GM18507 (cell line): ENCODE measurements at places on chromosomes 12 and 14.
A peak's percentile ranks its signal among the peaks of the same experiment; 100 is the strongest.

DNA sequence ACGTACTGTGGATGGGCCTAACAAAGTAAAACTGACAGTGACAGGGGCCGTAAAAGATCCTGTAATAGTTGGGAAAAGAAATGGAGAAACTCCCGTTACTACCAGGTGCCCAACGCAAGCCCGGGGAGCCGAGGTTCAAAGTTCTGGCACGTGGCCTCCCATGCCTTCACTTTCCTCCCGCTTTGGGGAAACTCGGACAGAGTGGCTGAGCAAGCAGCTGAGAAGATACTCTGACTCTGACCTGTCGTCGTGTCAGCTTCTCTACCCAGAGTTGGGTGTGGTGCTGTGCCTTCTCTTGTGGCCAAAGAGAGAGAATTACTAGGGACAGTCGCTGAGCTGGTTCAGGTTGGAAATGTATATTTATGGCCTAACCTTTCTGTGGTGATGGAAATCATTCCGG, 1.7 kb downstream of the B4GALNT3 start:
- no peak for DNase-seq

- DNase-seq, result no peak
Observed at GRCh38 chr14:94387051-94388026, 1.1 kb downstream of the SERPINA1 start.

DNA sequence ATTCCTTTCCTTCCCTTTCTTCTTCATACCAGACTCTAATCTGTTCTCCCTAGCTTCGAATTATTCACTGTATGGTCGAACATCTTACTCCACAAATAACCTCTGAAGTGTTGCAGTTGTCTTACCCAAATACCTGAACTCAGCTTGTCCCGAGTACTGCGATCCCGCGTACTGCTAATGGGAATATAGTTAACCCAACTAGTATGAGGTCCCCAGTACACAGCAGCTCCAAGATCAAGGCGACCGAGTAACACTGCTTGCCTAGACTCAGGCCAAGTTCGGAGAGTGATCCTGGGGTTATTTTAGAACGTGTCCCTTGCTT, 462 bp upstream of the ETNK1 start:
- DNase-seq, result no peak

DNA sequence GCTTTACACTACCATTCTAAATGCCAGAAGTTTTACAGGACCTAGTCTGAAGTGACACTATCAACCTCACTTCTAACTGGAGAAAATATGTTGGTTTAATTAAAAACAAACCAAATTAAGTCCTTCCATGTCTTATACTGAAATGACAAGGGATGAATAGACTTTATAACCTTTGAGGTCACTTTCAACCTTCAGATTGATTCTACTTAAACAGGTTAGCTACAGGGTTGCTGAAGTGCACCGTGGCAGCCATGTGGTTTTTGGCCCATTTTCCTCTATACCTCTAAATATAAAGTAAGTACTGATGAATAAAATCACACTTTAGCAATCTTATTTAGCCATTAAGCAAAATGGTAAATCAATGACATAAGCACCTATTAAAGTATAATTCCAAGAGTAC, 3.9 kb downstream of the SLC38A2 start:
- DNase-seq, result no peak

DNA sequence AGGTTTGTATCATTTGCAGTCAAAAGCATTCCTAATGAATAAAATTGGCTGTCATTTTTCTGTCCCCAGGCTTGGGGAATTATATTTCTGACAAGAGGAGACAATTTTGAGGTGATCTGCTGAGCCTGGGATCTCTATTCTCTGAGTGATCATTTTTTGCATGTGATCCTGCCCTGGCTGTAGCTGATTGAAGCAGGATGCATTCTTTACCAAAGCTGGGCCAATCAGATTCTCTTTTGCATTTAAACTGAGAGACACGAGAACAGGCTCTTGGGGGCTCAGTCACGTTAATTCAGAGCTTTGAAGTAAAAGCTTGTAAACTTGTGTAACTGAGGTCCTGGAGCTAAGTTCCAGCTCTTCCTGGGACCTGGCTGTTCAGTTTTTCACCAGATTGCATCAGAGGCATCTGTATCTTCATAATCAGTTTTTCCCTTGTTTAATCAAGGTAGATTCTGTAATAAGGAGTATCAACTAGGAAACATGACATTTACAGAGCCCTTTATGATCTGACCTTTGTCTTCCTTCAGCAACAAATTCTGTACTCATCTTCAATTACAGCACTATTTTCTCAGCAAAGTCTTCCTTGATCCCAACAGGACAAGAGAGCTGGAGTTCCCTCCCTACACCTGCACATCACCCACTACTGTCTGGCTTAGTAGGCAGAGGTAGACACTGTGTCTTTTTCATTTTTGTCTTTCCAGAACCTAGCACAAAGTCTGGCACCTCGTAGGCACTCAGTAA, 35.0 kb upstream of the MANSC4 start:
- DNase-seq, result no peak

- DNase-seq, result no peak
Observed at GRCh38 chr14:74952697-74953484, 2.5 kb downstream of the PGF start.

- no peak for DNase-seq
Observed at GRCh38 chr12:67006610-67007009, 262.5 kb upstream of the CAND1 start.

DNA sequence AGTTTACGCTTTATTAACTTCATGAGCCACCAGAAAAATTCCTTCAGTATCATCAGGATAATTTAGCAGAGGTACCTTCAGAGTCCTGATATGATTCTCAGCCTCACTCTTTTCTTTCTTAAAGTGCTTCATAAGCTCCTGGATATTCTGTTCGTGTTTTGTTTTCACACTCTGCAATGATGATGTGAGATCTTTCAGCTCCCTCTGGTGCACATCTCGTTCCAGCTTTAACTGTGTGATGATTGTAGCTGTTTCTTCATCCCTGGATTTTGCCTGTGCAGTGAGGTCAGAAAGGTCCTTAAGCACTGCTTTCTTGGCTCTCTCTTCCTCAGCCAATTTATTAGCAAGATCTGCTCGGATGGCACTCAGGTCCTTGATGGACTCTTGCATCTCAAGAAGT, 156.7 kb downstream of the CEP128 start:
- no peak for DNase-seq

DNA sequence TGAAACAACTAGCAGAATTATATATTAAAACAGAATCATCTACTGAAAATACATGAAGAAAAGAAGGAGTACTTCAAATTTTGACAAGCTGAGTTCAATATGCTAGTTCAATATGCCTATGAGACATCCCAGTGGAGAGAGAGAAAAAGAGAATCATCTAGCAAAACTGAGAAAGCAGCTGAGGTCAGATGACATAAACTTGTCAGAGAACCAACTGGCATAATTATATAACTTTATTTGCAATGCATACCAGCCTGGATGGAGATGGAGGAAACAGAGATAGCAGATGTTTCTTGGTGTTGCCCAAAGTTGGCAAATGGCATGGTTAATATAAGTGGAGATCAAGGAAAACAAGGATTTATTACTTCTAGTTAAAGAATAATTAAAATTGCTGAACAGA, 148.7 kb upstream of the PDZRN4 start:
- no peak for DNase-seq

GRCh38 chr12:85065837-85066482, 29.8 kb downstream of the LRRIQ1 start:
- DNase-seq, result no peak

DNA sequence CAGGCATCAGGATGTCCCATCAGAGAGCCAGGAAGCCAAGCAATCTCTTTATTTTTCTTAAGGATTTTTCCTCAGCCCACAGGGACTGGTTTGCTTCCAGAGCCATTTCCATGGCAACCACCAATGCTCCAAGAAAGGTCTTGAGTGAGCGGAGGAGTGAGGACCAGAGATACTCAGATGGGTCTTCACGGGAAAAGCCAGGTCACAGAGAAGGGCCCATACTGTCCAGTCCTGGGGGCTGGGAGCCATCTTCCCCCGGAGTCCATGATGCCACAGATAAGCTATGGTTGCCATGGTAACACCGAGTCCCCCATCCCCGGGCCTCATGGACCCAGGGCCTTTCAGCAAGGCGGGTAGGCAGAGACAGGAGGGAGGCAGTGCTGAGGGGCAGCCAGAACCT, 28.6 kb downstream of the CMKLR1 start:
- no peak for DNase-seq

- DNase-seq, result no peak
Observed at GRCh38 chr12:99983456-99984258, 1.1 kb downstream of the ANKS1B start.

DNA sequence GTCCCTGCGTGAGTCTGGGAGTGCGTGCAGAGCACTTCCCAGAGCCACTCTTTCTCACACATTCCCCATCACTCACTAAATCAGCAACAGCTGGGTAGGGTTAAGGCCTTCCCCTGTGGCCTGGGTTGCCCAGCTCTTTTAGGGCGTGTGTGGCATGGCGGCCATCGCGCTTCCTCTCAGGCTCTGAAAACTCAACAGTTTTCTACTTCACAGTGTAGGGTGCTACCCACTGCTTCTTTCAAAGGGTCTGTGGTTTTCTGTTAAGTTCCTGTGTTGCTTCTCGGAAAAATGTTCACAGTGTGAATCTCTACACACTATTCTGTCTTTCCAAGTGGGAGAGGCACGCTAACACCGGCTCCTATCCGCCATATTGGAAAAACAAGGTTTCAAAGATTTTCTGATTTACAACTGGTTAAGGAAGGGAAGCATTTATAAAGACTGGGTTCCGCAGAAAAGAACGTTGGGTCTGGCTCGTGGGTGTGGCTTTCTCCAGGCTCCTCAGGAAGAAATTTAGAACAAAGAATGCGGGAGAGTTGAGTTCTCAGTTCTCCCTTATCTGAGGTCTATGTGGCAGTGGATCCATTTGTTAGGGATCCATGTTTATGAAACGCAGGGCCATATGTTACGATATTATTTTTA, 34.9 kb upstream of the AEBP2 start:
- no peak for DNase-seq

GRCh38 chr12:100651694-100652093, 78.2 kb downstream of the GAS2L3 start:
- DNase-seq, result no peak

DNA sequence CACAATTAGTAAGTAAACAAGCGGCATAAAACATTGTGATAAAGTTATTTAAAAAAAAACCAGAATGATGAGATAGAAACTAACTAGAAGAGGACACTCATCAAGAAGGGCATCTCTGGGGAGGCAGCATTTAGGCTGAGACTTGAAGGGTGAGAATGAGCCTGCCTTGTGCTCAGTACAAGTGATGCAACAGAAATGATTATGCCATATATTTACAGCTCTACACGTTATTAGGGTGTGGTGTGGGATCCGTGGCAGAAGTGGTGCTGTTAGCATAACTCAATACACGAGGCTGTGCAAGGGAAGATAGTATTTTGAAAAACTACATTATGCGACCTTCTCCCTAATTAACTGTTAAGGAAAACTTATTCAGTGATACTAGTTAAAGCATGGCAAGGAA, 178.5 kb upstream of the ATF7IP start:
- no peak for DNase-seq

DNA sequence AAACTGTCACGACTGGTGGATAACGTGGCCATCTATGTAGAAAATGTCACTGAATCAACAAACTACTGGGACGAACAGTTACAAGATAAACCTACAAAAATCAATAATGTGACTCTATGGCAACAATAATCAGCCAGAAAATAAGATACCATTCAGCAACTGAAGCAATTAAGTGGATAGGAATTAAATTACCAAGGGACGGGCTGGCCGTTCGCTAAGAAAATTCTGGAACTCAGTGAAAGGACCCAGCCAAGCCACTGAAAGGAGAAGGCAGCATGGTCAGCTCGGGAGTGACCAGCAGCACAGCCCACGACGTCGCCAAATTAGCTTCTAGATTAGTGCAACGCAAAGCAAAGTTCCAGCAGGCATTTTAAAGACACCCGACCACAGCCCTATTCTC, 33.6 kb upstream of the TMEM179 start:
- DNase-seq, result no peak

GRCh38 chr12:56766535-56766934, 3.4 kb downstream of the HSD17B6 start:
- DNase-seq, result peak; percentile 55
